ENCODE measurements at places on chromosomes 6 and 20. TPM values are rescaled to one million over a fixed set of nuclear protein-coding genes. Genes with fewer than 3 reads are reported as not detected.

DNA sequence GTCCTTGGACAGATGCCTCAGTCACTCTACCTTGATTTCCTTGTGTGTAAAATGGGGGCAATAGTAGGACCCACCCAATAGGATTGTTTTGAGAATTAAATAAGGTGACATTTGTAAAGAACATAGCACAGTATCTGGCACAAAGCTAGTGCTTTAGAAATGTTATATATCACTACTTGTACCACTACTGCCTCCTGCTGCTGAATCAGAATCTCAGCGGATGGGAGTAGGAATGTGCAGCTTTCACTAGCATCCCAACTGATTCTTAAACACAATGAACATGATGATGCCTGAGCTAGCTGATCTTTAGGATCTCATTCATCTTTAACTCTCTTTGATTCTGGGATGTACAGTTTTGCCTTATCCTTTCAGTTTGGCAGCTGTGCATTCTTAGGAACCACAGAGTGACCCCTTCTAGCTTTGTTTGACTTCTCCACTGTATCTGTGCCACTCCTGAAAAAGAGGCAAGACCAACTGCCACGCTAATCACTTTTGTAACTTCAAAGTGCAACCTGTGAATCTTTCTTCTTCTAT, 7.2 kb downstream of the PBOV1 start:
- no peak for DNase-seq

DNA sequence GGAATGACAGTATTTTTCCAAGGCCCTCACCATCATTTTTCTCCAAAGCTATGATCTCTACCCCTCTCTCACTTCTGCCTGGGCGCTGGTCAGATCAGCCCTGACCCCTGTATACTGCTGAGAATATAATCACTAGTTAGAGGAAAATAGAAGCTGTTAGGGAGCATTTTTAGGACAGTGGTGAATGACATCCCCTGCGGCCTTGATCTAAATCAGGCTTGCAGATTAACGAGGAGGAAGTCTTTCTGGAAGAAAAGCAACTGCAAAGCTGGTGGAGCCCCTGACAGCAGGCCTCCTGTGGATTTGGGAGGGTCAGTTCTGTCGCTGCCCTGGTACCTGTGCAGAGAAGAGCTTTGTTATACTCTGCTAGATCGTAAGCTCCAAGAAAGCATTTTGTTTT, 107.9 kb downstream of the RPP40 start:
- no peak for DNase-seq

DNA sequence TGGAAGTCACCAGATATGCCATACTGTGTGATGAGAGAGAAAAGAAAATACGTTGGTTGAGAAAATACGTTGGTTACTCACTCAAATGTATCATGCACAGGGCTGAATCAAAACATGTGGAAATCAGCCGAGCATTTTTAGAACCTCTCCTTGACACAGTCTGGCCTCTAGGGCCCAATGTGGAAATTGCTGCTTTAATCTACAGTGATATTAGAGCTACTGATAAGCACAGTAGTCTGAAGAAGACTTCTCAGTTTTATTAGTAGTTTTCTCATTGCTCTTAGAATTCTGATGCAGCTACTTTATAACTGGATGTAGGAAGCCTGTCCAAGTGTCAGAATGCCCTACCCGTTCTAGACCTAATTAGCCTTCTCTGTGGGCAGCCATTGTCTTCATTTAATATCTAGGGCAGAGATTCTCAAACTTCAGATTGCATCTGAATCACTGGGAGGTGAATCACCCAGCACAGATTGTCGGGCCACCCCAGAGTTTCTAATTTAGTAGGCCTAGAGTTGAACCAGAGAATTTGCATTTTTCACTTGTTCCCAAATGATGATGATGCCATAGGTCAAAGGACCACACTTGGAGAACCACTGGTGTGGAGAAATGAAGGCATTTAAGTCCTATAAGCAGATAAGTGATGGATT, 229.1 kb downstream of the PLCB1 start:
- DNase-seq: no peak

Gene SLC12A5
- total RNA-seq: 1.7 TPM

DNA sequence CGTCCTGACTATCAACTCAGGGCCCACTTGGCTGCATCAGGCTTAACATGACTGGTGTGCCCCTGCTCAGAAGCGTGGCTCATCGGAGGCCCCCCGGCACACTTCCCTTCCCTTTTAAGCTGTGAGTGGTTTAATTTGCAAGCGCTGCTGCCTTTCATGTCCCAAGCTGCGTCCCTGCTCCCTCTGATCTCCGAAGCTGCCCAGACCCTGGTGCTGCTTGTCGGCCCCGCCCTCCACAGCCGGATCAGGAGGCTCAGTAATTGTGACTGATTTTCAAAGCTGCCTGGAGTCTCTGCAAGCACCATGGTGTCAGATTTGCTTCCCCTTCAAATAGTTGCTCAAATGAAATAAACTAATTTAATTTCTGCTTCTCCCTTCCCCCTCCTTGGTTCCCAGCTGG, 71.1 kb downstream of the CDH22 start:
- DNase-seq: no peak

- no peak for DNase-seq
Measured at GRCh38 chr6:95804847-95805541, 210.8 kb upstream of the FUT9 start.

DNA sequence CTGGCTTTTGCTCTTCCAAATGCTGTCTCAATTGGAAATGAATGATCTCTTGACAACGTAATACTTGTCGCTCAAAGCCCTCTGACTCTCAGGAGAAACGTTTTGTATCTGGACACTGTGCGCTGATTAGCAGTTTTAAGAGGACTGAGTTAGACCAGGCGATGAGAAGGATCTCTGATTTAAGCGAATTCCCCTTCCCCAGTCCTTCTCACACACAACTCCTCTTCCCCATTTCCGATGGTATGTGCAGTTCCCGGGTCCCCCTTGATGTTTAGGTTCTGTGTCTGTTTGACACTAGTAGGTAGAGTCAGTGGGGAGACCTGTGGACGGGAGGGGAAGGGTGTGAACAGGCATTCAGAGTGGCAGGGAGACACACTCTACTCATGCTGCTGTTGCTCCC, 2.5 kb downstream of the ZDHHC14 start:
- DNase-seq: no peak

DNA sequence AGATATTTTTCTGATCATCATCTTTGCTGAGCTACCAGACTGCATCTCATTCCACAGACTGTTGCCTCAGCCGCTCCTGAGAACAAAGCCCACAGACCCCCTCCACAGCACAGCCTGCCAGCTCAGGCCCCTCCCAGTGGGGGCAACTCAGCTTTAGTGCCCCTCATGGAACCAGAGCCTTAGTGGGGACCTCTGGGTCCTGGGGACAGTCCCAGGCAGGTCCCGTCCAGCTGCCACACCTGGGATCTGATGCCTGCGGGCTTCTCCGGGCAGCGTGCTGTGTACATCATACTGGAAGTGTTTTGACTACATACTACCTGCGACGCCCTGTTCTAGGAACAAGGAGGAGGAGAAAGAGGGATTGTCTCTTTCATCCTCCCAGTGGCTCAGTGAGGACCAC, 38.3 kb upstream of the QKI start:
- DNase-seq: no peak

GRCh38 chr20:17558154-17558940, 11.5 kb upstream of the DSTN start:
- peak; percentile 33 for DNase-seq

GRCh38 chr6:11791354-11792107, 12.9 kb upstream of the ADTRP start:
- no peak for DNase-seq

Gene ZNF165
- 0.84 TPM for total RNA-seq

DNA sequence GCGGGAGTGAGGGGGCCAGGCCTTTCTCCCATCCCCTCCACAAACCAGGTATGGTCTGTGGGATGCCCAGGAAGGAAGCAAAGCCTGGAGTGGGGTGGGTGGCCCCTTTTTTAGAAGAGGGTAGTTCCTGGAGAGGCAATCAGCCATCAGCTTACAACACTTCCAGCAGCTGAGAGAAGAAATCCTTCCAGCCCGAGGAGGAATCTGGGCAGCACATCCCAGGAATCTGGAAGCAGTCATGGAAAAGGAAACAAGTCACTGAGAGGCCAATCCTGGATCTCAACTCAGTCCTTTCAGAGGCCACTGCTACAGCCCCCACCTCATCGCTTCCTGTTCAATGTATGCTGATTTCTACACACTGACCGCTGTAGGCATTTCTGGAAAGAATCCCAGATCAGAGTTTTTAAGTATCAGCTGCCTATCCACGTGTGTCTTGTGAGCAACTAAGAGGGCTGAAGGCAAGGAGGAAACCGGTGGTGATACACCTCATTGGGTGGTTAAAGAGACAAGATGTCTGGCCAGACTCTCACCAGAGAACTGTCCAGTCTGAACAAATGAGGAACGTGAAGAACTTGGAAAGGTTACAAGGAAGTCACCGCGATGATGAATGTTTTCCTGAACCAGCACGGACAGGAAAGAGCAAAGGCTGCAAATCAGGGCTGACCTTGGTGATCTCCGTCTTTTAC, 92.9 kb upstream of the SHLD1 start:
- DNase-seq: no peak

- DNase-seq: no peak
Measured at GRCh38 chr20:32456869-32457478, 98.8 kb downstream of the ASXL1 start.

DNA sequence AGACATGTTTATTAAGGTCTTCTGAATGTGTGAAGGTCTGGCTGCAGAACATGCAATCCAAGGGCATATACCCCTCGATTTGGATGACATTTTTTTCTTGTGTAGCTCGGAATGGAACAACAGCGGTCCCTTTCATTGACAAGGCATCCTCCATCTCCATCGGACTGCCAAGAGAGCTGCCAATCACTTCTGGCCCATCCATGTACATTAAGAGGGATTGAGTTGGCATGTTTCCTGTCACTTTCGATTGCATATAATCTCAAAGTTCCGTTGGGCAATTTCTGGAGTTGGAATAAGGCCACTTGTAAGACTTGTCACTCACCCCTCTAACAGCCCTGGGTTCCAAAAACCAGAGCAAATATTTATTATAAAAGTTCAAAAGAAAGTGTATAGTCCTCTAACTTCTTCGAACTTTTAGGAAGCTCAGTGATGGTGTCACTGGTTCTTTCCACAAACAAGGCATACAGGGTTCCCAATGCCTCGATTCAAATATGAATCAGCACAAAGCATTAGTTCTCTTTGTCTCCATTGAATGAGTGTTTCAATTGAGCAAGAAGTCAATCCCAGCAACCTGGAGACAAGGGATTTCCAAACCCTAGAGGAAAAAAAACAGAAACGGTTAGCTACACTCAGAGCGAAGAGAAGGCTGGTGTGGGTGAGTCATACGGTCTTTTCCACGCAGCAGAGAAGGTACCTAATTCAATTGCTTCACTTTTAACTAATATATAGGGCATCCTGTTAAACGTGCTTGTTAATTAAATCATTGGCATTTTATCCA, 10.9 kb downstream of the ZNF217 start:
- no peak for DNase-seq

Gene OTOR
- not detected for total RNA-seq

GRCh38 chr20:56676001-56676400, 46.9 kb downstream of the TFAP2C start:
- DNase-seq: no peak

Gene GSTA1
- not detected for total RNA-seq

DNA sequence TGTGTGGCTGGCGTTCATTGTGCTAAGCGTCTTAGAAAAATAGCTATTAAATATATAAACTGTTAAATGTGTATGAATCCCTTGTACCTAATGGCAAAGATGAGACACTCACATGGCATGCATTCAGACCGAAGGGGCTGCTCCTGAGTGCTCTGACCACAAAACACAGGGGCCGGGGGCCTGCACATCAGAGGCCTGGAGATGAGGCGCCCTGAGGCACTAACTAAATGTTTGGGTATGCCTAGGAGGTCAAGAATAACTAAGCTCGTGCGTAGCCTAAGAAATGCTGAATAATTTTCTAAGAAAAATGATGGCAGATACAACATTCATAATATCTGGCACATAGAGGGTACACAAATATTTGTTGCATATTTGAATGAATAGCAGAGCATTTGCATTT, 92.5 kb downstream of the PSMB1 start:
- DNase-seq: no peak

Gene SLC32A1
- total RNA-seq: not detected

GRCh38 chr20:25032478-25033264, 25.3 kb downstream of the ACSS1 start:
- no peak for DNase-seq

Gene BANF2
- total RNA-seq: not detected

Gene VIP
- not detected for total RNA-seq

GRCh38 chr20:478949-479429, 16.7 kb upstream of the TBC1D20 start:
- DNase-seq: peak; percentile 65

- DNase-seq: no peak
Measured at GRCh38 chr6:165939601-165940290, 227.9 kb downstream of the TBXT start.

DNA sequence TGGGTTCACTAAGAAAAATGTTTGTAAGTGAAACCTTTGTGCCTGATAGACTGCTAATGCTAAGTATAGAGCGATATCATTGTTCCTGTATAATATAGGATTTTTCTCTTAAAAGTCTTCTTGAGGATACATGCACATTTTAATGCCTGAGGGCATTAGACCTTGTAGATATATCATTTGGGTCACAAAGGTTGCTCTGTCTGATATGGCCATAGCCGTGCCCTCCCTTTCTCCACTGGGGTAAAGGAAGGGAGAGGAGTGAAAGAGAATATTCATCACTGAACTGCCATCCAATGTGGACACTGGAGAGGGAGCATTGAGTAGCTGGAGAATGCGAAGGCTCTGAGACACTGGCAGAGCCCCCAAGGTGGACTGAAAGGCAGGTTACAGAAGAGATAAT, 442.2 kb upstream of the SPTLC3 start:
- no peak for DNase-seq

All from activated CD8-positive, alpha-beta T cell treated with anti-CD3 and anti-CD28 coated beads, Interleukin-2, amount 10 ng/mL, durations not matched to agents 7 days and 5 days (primary cell).